Liver (tissue), 10 donors: ENCODE measurements at places on chromosomes 2 and 18. TPM values are rescaled to one million over a fixed set of nuclear protein-coding genes. Genes with fewer than 3 reads are reported as not detected.

Gene DRC1
- 0.28 TPM for total RNA-seq

GRCh38 chr2:154495455-154495868 is 203.0 kb upstream of the KCNJ3 start:
- no peak for DNase-seq

DNA sequence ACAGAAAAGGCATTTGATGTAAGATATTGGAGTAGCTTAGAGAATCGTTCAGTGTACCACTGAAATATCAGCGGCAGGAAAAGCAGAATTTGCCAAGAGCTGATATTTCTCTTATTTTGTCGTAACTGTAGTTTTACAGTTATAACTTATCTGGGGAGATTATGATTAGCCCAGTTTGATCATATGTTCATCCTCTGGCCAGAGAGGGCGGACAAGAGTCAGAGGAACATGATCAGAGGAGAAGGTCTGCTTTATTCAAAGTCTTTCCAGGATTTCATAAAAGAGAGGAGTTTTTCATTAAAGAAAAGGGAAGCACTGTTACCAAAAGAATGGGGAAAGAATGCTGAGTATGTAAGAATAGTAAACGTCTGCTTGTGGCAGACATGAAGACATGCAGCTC is 1655.6 kb downstream of the DPP10 start:
- DNase-seq, result no peak

Gene OSBPL6
- 3.3 TPM for total RNA-seq

GRCh38 chr18:61360404-61361383 is 27.5 kb downstream of the CDH20 start:
- DNase-seq, result no peak

- DNase-seq, result no peak
Observed at GRCh38 chr2:42928692-42929545, 136.5 kb upstream of the HAAO start.

Gene ANKRD30B
- total RNA-seq, result not detected

GRCh38 chr2:241071677-241072111 is 30.4 kb downstream of the MTERF4 start:
- no peak for DNase-seq

DNA sequence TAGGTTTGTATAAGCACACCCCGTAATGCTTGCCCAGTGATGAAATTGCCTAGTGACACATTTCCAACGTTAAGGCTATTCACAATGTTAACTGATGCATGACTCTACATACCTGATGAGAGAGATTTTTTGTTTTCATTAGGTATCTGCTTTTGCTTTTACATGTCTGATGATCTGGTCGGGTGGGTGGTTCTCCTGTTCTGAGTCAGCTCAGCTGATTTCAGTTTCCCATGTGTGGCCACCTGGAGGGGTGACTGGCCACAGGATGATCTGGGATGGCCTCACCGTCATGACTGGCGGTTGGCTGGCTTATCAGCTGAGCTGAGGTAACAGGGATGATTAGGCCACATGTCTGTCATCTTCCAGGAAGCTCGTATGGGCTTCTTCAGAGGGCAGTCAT is 33.8 kb upstream of the ACYP2 start:
- peak; percentile 54 for DNase-seq

DNA sequence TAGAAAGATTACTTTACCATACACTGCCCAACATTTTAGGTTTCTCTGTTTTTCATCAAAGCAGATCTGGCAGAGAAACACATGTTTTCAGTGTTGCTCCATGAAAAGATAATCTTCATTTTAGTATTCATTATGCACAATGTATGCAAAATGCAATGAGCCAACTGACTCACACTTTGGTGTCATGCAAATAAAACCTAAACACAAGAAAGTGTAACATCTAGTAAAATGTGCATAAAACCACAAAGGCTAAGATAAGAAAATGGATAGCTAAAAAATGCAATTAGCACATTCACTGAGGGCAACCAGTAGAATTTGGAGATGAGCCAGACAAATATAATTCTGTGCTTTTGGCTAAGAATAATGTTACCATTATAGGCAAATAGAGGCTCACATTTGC is 203.5 kb upstream of the UBE2E3 start:
- DNase-seq, result no peak
